ENCODE measurements at places on chromosomes 6 and 20.
A peak's percentile ranks its signal among the peaks of the same experiment; 100 is the strongest.

DNA sequence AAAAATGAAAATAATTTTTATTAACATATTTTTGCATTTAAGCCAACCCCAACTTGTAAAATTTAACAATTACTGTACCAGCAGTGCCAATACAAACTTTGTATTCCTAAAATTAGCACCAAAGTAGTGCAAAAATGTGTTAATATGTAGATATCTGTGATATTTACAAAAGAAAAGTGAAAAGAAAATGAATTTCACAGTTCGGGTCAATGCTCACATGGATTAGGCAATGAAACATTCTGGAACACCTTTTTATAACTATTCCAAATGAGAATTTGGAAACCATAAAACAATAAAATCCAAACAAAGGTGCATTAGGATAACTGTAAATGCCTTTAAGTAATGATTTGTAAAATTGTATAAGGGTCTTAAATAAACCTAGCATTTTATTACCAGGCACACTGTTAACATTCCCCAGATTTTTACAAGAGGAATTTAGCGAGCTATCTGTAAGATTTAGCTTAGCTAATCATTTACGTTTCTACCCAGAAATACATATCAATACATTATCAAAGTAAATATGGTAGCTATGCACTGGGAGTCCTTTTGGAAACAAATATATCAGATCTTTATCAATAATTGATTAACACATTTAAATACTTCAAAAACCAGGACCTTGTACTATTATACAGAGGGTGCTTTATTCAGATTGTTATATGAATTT lies 112.2 kb downstream of the MTFR2 start:
- DNase-seq, result no peak

DNA sequence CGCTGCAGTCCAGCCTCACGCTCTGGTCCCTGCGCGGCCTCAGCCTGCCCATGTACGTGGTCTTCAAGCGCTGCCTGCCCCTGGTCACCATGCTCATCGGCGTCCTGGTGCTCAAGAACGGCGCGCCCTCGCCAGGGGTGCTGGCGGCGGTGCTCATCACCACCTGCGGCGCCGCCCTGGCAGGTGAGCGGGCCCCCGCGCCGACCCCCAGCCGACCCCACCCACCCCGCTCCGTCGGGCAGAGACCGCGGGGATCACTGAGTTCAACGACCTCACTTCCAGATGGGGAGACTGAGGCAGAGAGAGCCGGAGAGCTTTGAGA lies 545 bp downstream of the SLC35D3 start:
- DNase-seq, result no peak

GRCh38 chr20:48165401-48165685 lies 380.1 kb upstream of the SULF2 start:
- no peak for DNase-seq

DNA sequence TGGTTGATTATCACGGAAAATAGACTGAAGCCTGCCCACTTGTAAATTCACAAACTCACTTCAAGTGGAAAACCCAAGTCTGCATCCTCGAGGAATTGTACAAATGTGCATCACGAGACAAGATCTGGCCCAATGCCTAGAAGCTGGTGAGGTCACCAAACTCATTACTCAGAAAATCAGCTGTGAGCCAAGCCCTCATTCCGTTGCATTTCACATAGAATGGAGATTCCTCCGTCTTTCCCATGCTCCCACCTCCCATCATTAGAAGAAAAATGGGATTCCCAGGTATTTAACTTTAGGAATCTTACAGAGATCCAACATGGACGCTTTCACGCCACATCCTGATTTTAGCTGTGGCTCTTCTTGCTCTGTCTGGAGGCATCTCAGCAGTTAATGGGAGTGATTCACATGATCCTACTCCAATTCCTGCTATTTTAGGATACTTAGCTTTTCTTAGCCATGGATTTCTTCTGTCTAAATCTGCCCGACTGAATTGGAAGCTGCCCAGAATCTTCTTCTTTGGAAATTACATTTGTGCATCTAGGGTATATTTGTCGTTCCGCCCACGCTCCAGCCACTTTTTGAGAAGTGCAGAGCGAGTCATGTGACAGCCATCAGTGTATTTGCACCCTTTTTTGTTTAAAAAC lies 68.7 kb upstream of the STMND1 start:
- no peak for DNase-seq

GRCh38 chr20:6663104-6663503 lies 104.4 kb upstream of the BMP2 start:
- no peak for DNase-seq

GRCh38 chr6:151075930-151076555 lies 163.7 kb upstream of the AKAP12 start:
- no peak for DNase-seq

GRCh38 chr6:96237638-96238347 lies 222.0 kb downstream of the FUT9 start:
- no peak for DNase-seq

DNA sequence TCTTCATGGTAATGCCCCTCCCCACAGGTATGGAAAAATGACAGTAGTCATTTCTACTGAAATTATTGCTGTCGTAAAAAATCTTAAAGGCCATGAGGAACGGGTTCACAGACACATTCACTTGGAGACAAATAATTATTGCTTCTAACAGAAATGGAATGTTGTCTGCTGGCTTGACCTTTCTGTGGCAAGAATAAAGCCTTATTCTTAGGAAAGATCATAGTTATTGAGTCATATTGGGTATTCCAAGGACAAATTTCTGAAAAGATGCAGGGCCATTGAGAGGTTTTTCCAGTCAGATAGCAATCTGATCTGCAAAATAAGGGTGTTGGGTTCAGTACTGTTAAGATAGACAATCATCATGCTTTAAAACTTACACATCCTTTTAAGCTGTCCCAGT lies 29.2 kb downstream of the AKAP7 start:
- DNase-seq, result no peak

GRCh38 chr6:81575442-81575841 lies 177.0 kb downstream of the TENT5A start:
- no peak for DNase-seq

GRCh38 chr6:52984247-52984646 lies 10.8 kb downstream of the GSTA4 start:
- DNase-seq, result peak; percentile 54

DNA sequence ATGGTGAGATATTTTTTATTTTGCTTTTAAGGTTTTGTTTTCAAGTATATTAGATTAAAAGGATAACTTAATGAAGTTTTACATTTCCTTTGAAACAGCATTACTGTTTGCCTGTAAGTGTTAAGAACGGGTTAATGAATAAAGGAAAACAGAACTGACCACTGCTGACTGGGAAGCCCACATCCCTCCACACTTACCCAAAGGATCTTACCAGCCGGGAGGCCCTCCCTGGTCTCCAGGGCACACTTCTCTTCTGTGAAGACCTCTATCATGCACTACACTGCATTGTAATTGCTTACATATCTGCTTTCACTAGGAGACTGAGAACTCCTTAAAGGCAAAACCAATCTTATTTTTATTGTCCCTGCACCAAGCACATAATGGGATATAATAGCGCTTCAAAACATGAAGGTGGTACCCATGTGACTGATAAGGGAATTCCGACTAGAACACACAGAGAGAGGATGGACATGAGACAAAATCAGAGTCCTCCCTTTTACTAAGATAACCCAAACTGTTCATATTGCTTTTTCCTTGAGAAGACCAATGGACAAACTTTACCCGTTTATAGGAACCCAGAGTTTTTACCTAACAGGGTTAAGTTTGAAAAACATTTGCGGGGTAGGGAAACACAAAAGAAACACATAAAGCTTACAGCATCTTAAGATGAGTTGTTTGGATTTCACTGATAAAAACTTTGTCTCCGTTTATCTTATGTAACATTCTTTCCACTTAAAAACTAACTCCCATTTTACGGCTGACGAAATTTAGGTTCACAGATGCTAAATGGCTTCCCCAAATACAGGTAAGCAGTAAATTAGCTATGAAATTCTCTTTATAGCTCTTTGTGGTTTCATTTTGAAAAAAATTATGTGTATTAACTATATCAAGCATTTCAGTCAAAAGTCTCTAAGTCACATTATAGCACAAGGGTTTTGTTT lies 8.7 kb downstream of the EZR start:
- no peak for DNase-seq

- no peak for DNase-seq
These were observed 1027.9 kb upstream of the ADGRB3 start for GRCh38 chr6:67606906-67607828.

All from CD4-positive, alpha-beta T cell treated with Interleukin-15 for 4 hours (primary cell).